ENCODE measurements at places on chromosomes 2 and 18.

GRCh38 chr2:160472839-160473251, 20.8 kb downstream of the RBMS1 start:
- no peak for DNase-seq

GRCh38 chr2:26229595-26229994, 14.8 kb downstream of the HADHA start:
- no peak for DNase-seq

- no peak for DNase-seq
These were observed 19.3 kb downstream of the MAPK4 start for GRCh38 chr18:50579061-50579774.

DNA sequence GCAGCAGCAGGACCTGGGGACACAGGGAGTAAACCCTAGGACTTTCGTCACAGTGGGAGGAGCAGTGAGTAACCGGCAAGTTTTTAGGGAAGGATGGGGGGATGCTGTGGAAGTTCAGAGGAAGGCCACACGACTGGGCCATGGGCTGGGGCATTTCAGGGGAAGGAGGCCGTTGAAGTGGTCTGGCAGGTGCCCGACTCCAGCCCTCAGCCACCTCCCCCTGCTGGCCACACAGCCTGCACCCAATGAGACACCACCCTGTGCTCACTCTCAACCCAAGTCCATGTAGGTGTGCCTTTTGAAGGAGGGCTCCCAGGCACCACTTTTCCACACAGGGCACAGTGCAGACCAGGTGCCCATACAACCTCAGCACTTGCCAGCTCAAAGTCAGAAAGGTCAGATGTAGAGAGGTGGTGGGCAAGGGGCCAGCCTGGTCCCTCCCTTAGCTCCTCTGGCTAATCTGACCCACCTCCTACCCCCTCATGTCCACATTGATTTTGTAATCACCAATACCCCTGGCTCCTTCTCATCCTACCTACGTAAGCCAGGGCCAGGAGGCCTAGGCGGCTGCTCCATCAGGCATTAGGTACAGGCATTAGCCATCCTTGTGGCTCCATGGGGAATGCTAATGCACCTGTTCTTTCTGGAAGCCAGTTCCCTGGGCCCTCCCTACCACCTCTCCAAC, 211.2 kb downstream of the SMAD2 start:
- no peak for DNase-seq

DNA sequence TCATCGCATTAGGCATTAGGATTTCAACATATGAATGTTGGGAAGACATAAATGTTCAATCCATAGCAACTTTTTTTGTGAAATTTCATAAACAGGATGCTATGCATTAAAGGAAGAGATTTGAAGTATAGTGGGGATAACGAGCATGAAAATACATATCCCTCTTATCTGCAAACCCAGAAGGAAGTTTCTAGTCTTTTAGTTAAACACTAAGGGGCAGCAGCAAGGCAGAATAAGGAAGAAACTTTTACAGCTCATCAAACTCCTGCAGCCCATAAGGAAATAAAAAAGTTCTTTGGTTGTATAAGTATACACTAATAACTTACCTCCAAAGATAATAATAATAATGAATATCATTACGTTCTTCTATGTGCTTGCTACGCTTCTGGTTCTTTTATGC, 81.5 kb downstream of the CD226 start:
- DNase-seq: no peak

GRCh38 chr2:66696886-66697285, 262.0 kb downstream of the MEIS1 start:
- DNase-seq: no peak

GRCh38 chr2:70994009-70994698, 519 bp downstream of the TEX261 start:
- peak; percentile 22 for DNase-seq

GRCh38 chr2:110866466-110866865, 134.1 kb downstream of the ACOXL start:
- no peak for DNase-seq

Measured in SW480 (cell line).